ENCODE measurements at places on chromosomes 12 and 14. TPM values are rescaled to one million over a fixed set of nuclear protein-coding genes. Genes with fewer than 3 reads are reported as not detected.
A peak's percentile ranks its signal among the peaks of the same experiment; 100 is the strongest.

GRCh38 chr12:130764475-130765185 lies 48.5 kb upstream of the RIMBP2 start:
- peak; percentile 58 for DNase-seq

GRCh38 chr14:99468836-99469592 lies 11.6 kb downstream of the SETD3 start:
- no peak for DNase-seq

The PGF gene
- 6.3 TPM for total RNA-seq

DNA sequence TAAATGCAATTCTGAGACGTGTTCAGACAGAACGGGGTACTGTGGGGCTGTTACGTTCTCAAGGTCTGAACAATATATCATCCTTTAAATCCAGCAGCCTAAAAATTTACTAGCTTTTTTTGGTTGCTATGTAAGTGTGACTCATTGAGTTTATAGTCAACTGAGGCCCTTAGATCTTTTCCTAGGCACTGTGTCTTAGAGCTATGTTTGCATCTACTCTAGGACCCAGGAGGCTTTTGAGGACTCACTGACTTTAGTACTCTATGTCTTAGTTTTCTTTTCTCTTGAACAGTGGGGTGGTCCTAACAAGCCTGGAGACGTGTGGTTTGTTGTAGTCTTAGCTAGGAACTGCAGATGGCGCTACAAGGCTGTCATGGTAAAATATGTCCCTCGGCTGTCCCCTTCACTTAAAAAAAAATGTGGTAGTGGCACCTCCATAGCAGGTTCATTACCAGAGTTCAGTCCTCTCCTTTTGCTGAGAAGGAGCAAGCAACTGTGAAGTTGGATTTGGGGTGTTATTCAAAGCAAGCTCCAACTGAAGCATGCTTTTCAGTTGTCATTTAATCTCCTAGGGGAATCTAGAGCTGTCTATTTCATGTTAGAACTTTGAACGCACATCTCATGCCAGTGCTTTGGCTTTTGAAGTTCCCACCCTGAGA lies 8.7 kb upstream of the SPATS2 start:
- peak; percentile 60 for DNase-seq

DNA sequence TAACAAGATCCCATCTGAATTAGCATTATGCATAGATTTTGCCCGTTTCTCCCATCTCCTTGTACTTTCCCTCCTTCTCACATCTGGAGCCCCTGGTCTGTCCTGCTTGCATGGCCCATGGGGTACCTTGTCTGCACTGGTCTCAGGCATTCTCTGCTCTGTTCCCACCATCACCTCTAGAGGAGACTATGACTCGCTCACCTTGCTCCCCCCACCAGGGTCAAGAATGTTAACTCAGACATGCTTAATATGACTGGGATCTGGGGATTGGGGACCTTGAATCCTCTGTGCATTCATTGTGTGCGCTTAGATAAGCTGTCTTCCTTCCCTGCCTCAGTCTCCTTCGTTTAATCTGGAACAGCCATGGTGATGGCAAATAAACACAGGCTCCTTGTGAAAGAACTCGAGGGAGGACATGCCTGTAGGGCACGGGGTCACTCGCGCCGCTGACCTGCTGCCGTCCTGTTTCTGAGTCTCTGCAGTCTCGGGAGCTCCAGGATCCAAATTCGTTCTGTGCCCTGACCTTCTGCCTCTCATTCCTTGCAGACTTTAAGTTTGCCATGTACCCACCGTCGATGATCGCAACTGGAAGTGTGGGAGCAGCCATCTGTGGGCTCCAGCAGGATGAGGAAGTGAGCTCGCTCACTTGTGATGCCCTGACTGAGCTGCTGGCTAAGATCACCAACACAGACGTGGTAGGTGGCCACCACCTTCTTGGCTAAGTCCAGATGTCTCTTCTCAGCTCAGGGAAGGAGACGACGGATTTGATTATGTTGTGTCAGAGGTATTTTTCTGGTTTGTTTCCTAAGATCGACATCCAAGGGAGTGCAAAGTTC lies 15.0 kb downstream of the CCND2 start:
- DNase-seq = no peak

DNA sequence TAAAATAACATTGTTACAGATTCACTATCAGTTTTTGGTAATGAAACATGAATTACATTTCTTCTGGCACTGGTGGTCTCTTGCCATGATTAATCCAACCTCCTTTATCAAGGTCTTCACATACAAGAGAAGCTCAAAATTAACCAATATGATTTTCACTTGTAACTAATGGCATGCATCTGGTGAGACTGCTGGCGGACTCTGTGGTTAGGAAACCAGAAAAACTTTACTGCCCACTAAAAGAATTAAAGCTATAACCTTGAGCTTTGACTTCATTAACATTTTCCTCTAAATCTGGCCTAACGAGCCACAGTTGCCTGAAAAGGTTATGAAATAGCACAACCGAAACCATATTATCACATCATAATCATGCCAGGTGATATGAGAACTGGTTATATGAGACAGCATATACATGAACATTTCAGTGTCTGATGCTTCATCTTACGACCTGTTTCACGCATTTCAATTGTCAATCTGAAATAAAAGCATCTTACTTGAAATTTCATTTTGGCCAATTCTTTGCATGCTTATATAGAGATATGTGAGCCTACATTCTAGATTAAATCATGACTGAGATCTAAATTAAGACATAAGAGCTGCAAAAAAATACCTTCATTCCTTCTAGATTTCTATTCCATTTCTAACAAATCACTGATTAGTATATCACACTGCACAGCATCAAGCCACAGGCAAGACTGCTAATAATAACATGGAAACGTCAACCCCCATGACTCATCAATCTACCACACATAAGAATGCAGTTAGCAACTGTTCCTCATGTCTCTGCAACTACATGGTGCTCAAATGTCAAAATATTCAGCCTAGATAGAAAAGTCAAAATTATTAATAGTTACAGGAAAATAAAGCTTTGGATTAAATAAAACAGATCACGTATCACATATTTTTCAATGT lies 89.3 kb downstream of the OSBPL8 start:
- peak; percentile 29 for DNase-seq

GRCh38 chr12:59076622-59077021 lies 156.3 kb upstream of the LRIG3 start:
- DNase-seq = no peak

DNA sequence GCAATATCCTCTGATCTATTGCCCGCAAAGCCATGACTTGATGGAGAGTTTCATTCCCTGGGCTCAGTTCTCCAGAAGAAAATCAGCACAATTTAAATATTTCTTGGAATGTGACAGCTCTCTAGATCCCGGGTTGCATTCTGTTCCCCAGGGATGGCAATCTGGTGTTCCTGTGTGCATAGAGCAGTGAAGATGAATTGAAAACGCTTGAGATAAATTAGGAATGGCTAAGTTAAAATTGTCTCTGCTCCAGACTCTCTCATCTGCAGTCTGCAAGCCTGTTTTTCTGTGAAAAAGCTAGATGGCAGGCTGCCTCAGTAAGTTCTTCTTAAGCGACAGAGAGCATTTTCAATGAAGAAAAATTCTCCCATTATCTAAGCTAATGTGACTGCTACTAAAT lies 582.5 kb upstream of the MGAT4C start:
- DNase-seq = no peak

The PRKD1 gene
- total RNA-seq = 16.9 TPM

DNA sequence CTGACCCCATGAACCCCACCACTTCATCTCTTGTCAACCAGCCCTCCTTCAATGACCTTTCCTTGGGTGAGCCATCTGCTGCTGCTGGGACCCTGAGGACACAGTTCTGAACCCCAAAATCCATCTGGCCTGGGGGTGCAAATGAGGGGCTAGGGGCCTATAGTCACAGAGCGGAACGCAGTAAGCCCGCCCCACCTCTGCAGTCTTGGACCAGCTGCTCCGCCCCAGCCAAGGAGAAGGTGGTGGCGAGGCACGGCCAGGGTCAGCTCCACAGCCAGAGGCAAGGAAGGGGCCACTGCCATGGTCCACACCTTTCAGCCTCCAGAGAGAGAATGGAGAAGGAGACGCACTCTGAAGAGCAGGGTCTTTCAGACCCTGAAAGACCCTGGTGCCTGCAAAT lies 5.1 kb downstream of the TMEM179 start:
- DNase-seq = no peak

GRCh38 chr14:20775901-20776300 lies 5.2 kb upstream of the RNASE6 start:
- no peak for DNase-seq

GRCh38 chr12:90977224-90977623 lies 22.2 kb upstream of the CCER1 start:
- peak; percentile 66 for DNase-seq

- no peak for DNase-seq
Measured at GRCh38 chr14:70886421-70887206, 20.6 kb upstream of the PCNX1 start.

GRCh38 chr12:24948420-24948756 lies 513 bp downstream of the BCAT1 start:
- DNase-seq = peak; percentile 68
